Heart right ventricle (tissue), 16 donors: ENCODE measurements at places on chromosomes 1 and 21. TPM values are rescaled to one million over a fixed set of nuclear protein-coding genes. Genes with fewer than 3 reads are reported as not detected.

GRCh38 chr1:8390707-8391106, 72.8 kb downstream of the SLC45A1 start:
- no peak for DNase-seq

- DNase-seq, result no peak
Measured at GRCh38 chr1:206136241-206136640, 19.1 kb upstream of the AVPR1B start.

LCE2C gene
- not detected for polyA plus RNA-seq

RBM11 gene
- 0.73 TPM for polyA plus RNA-seq

CELA2A gene
- polyA plus RNA-seq, result 0.09 TPM

RNU1-1 gene
- not detected for polyA plus RNA-seq

DNA sequence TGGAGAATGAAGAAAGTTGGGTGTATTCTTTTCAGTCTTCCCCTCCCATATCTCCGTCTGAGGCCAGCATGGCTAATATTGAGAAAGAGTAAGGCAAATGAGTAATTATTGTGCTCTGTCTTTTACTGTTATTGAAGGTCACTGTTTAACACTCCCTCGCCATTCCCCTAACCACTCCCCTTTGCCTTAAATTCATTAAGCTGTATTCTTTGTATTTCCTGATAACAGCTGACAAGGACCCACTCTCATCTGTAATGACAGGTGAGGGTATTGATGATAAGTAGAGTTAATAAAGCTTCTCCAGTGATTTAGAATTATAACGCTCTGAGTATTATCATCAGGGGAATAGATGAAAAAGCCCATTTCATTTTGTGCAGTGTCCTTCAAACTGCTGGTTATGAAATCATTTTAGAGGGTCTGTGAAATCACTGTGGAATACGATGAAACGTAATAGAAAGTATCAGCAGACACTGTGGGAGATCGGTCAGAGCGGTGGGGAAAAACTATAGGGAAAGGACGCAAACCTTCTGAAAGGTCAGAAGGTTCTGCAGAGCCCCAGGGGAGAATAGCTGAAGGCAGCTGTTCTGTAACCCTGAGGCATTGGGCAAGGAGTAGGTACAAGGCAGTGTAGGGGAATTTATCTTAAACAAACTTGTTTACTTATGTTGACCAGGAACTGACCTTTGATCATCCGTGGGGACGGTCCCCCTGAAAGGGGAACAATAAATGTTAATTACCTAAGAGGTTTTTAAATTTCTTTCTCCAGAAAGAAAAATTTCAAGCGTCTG, 46.3 kb upstream of the CACYBP start:
- DNase-seq, result no peak

NEXN gene
- 277 TPM for polyA plus RNA-seq

DNA sequence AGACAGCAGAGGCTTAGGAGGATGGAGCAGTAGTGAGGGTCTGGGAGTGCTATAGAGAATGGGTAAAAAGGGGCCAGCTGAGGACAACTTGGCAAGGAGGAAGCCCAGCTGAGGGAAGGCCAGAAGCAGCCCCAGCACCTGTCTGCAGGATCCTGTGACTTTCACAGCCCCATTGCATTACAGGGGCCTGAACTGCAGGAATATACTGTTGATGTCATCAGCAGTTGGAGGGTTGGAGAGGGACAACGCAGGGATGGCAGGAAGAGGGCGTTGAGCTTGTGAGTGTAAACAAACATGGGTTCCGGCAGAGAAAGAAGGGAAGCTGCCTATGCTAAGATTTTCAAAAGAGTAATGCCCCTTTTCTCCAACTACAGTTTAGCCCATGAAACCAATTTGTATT, 628.5 kb downstream of the SMYD3 start:
- no peak for DNase-seq

DNA sequence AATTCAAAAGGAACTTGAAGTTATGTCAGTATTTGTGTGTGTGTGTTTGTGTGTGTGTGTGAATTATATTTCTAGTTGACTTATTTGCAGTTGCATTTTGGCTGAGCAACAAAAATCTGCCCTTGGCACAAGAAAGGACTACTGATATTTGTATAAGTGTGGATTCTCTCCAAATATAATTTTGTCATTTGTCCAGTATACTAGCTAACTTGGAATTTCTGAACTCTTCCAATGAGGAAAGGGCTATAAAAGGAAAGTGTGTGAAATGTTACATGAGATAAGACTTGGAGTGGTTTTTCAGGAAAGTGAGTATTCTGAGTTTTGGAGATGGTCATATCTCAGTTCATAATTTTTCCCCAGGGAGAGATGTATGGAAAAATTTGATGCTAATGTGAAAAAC, 1384.1 kb upstream of the B3GALT2 start:
- no peak for DNase-seq

DNA sequence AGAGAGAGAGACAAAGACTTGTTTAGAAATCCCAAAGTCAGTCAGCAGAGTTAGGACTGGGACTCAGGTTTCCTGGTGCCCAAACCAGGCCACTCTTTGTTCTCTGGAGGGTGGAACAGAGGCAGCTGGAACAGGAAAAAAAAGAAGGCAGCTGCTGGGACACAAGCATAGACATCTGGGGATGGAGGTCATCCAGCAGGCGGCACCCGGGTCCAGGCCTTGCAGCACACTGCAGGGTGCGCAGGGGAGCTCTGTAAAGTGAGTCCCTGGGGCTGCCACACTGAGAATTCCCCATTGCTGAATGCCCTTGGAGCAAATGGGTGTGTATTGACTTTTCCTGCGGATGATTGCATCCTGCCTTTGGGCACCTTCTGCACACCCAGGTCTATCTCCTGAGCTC, 222.9 kb upstream of the CSF3R start:
- no peak for DNase-seq

GRCh38 chr21:40863839-40864238, 16.9 kb upstream of the DSCAM start:
- no peak for DNase-seq

CD164L2 gene
- polyA plus RNA-seq, result not detected

SHE gene
- 13.7 TPM for polyA plus RNA-seq

F11R gene
- polyA plus RNA-seq, result 7.5 TPM

ARHGAP30 gene
- 1.2 TPM for polyA plus RNA-seq

DNA sequence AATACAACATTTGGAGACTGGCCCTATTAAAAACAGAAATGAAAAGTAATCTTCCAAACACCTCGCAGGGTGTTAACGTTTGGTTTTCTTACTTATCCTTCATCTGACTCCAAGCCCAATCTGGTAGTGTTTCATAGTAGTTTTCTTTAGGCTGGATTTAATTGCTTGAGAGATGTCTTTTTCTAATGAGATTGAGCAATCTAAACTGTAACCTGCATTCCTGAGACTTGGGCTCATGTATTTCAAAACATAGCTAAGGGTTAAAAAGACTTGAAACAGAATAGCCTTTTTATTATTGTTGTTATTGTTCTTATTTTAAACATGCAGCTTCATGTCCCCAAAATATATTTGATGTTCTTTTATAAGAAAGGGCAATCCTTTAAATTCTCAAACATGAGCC, 278.9 kb downstream of the TGFB2 start:
- DNase-seq, result no peak

TNFRSF1B gene
- 15.3 TPM for polyA plus RNA-seq

- DNase-seq, result no peak
Measured at GRCh38 chr1:170596701-170597100, 64.7 kb downstream of the GORAB start.

FAM72C gene
- polyA plus RNA-seq, result not detected

PTGER3 gene
- 1.5 TPM for polyA plus RNA-seq

GRCh38 chr1:212578041-212578440, 30.5 kb upstream of the ATF3 start:
- DNase-seq, result no peak

GRCh38 chr1:44035726-44036408, 4.6 kb upstream of the SLC6A9 start:
- DNase-seq, result peak; percentile 38

DNA sequence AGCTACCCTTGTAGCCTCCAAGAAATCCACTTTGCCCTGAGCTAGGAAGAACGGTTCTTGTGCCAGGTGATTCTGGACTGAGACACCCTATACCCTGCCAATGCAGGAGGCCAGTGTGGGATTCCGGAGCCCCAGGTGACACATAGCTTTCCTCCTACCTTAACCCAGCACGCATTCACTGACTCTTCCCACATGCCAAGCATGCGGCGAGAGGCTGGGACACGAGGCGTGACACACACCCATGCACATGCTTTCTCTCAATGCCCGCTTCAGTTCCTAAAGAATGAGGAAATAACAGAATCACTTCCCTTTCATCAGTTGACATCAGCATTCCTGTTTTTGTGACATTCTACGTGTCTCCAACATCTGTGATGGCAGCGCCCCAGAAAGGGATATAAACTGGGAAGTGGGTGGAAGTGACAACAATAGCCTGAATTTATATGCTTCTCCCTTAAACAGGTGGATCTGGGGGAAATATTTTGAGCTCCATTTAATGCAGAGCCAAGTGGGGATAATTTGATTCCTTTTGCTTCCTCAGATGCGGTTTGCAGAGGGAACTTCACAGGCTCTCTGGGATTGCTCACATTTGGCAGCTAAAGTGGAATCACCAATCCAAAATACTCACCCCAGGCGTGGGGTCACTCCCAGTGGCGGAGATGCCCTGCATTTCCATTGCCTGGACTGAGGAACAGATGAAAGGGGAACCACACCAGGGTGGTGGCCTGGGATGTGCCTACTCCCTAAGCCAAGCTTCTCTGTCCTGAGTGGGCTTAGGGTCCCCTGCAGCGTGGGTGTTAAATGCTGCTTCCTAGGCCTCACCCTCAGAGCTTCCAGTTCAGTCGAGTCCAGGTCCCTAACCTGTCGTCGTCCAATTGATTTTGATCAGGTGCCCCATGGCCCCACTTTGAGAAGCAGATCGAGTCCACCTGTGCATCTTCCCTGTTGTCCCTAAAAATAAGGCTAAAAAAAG, 445.1 kb downstream of the SIPA1L2 start:
- DNase-seq, result no peak

- DNase-seq, result no peak
Measured at GRCh38 chr1:165218731-165219130, 137.8 kb downstream of the LMX1A start.

AMY1A gene
- not detected for polyA plus RNA-seq

GRCh38 chr1:230957580-230957989, 21.1 kb downstream of the TTC13 start:
- no peak for DNase-seq

- no peak for DNase-seq
Measured at GRCh38 chr21:45578176-45578801, 36.0 kb upstream of the SLC19A1 start.

DNA sequence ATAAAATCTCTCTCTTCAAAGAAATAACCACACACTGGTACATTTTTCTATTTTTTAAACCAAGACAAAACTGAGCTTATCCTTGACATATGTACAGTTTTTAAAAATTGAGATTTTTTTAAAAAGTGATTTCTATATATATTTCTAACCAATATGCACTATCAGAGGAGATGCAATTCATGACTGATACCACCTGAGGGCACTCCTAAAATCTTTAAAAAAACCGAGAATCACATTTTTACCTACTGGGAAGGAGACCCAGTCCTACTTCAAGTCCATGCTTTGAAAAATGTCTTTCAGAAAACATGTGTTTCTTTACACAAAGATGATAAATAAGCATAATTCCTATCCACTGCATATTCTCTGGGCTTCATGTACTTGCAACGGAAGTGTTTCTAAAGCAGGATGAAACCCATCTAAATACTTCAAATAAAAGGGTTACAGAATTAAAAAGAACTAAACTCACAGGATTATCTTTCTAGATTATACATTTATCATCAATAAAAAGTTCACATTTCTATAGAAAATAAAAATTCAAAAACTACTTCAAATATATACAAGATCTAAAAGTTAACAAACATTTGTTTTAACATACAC, 98.6 kb downstream of the ENAH start:
- no peak for DNase-seq

DNA sequence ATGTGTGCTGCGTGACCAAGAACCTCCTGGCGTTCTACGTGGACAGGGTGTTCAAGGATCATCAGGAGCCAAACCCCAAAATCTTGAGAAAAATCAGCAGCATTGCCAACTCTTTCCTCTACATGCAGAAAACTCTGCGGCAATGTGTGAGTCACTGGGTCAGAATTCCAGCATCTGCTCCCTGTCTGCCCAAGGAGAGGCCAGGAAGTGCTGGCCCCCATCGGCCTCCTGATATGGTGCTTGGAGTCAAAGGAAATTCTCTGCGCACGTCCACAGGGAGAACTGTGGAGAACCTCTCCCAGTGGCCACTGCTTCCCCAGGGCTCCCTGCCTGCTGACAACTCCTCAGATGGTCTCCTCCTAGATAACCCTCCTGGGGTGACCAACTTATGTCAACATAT, 25.6 kb upstream of the IL20 start:
- DNase-seq, result no peak

DNA sequence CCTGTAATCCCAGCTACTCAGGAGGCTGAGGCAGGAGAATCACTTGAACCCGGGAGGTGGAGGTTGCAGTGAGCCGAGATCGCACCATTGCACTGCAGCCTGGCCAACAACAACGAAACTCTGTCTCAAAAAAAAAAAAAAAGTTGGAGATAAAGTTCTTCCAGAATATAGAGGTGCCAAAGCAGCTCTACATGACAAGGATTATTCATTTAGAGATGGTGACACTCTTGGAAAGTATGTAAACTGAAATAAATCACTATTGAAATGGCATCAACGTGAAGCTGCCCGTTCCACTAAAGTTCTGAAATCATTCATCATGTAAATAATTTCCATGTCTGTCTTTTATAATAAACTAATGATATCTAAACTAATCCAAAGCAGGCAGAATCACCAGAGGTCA, 14.9 kb downstream of the EIF4G3 start:
- no peak for DNase-seq

TFB2M gene
- 2.9 TPM for polyA plus RNA-seq

DNA sequence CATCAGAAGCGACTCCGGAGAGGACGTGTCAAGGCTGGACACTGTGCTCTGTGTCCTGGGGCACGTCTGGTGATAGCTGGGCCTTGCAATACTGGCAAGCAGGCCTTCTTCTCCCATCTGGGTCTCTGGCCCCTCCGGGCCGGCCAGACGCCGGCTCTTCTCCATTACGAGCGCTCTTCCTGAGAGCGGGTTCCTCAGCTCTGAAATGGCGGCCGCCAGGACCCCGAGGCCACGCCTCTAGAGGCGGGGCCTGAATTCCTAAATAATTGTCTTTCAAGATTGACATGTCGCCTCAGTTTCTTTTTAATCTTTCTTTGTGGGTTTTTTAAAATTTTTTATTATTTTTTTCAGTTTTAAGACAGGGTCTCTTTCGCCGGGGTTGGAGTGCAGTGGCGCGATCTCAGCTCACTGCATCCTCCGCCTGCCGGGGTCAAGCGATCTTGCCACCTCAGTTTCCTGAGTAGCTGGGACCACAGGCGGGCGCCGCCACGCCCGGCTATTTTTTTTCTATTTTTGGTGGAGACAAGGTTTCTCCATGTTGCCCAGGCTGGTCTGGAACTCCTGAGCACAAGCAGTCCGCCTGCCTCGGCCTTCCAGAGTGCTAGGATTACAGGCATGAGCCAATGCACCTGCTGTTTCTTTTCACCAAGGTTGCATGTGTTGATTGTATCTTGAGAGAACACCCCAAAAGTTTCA, 9.2 kb downstream of the RNF2 start:
- no peak for DNase-seq

DNA sequence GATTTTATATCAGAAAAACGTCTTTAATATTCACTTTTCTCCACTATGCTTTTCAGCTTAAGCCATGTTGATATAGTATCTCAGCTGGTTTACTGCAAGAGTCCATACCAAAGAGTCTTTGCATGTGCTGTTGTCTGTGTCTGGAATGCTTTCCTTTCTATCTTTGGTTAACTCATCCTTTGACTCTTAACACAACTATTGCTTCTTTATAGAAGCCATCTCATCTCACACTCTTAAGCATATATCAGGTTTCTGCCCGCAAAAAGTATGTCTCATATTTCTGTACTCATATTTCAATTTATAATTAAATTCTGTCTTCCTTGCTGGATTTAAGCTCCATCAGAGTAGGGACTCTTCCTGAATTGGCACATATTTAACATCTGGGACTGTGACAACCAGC, 220.9 kb upstream of the KCNK2 start:
- no peak for DNase-seq
